Left renal pelvis (tissue), 4 donors: ENCODE measurements at places on chromosomes 16 and 17. TPM values are rescaled to one million over a fixed set of nuclear protein-coding genes. Genes with fewer than 3 reads are reported as not detected.

- no peak for DNase-seq
Measured at GRCh38 chr17:35170968-35171771, 23.0 kb downstream of the SLC35G3 start.

The ZNF469 gene
- 1.4 TPM for polyA plus RNA-seq

GRCh38 chr17:47204722-47205418, 4.3 kb upstream of the MYL4 start:
- no peak for DNase-seq

DNA sequence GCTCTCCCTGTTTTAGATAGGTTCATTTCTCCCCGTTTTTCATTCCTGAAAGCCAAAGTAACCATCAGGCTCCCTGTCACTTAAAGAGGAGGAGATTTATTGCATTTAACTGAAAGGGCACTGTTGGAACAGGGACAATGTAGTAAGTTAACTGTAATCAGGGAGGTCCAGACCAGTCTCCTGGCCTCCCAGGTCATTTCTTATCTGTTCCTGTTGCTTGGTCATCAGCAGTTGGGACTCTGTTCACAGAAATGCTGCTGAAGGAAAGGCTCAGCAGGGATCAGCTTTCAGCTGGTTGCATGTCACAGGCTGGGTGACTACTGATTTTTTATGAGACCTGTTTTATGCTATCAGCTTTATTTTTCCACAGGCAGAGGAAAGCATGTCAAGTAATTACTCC, 622.6 kb upstream of the GOT2 start:
- DNase-seq = no peak

- no peak for DNase-seq
Measured at GRCh38 chr17:2853283-2854142, 57.3 kb downstream of the RAP1GAP2 start.
